Activated naive CD4-positive, alpha-beta T cell (primary cell): ENCODE measurements at places on chromosomes 3 and 15.

- DNase-seq, result no peak
Observed at GRCh38 chr15:69579950-69580618, 127.5 kb downstream of the RPLP1 start.

DNA sequence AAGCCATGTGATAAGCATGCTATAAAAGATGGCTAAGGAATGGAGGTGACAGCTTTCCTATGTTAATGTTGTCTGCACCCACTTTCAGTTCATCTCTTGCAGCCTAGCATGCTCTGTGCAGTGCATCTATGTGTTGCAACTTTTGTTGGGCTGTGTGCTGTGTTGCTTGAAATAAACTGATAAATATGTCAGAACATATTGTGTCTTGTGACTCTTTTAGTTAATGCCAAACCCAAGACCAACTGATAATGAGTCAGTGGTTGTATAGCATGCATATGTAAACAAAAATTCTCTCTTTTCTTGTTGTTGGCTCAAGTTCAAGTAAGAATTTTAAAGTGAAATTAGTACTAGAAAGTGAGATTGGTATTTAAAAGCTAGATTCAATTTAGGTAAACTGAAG, 37.0 kb upstream of the SCN10A start:
- DNase-seq, result no peak

DNA sequence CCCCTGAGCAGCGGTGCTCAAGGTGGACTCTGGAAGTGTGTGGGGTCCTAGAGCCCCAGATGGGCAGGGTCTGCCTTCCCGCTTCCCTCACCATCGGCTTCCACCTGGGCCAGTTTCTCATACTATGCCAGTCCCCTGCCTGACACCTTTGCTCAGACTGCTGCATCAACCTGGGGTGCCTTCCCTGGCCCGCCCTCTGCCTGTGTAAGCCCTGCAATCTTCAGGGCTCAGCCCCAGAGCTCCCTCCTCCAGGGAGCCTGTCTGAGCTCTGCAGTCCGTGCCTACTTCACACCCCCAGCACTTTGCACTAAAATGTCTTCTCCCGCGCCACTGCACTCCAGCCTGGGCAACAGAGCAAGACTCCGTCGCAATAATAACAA, 13.1 kb downstream of the CSK start:
- no peak for DNase-seq

DNA sequence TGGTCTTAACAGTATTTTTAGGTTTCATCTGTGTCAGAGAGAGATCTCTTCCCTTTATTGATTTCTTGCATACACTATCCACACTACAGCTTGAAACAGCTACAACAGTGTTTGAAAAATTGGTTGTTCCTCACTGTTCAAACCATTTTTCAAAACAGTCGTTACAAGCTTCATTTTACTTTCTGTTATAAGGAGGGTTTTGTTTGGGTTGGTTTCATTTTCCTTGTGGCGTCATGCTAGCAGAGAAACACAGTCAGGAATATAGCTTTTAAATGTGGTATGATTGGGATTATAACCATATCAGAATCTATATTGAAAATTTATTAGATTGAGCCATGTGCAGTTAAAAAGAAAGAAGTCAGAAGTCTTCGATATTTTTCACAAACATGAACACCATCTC, 400.6 kb downstream of the ZBTB20 start:
- DNase-seq, result no peak

- DNase-seq, result no peak
Observed at GRCh38 chr15:90895571-90896117, 7.5 kb upstream of the MAN2A2 start.

- no peak for DNase-seq
Observed at GRCh38 chr3:145333931-145334330, 827.1 kb downstream of the PLOD2 start.

DNA sequence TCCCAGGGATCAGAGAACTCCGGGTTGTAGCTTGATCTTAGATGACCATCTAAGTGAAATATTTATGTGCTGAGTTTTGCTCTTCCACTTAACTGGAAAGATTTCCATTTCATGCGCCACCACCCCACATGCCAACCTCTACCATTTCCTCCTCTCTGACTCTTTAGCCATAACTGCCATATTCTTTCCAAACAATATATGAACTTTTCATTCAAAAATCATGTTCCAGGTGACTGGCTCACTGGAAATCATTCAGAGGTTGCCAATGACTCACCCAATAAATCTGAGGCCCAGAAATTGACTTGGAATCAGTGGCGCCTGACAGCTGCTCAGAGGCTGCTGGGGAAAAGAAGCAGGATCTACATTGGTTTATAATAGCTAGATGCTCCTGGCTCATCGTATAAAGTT, 31.6 kb upstream of the FAM174B start:
- DNase-seq, result no peak

- DNase-seq, result no peak
Observed at GRCh38 chr3:42507252-42507651, 4.8 kb downstream of the VIPR1 start.

DNA sequence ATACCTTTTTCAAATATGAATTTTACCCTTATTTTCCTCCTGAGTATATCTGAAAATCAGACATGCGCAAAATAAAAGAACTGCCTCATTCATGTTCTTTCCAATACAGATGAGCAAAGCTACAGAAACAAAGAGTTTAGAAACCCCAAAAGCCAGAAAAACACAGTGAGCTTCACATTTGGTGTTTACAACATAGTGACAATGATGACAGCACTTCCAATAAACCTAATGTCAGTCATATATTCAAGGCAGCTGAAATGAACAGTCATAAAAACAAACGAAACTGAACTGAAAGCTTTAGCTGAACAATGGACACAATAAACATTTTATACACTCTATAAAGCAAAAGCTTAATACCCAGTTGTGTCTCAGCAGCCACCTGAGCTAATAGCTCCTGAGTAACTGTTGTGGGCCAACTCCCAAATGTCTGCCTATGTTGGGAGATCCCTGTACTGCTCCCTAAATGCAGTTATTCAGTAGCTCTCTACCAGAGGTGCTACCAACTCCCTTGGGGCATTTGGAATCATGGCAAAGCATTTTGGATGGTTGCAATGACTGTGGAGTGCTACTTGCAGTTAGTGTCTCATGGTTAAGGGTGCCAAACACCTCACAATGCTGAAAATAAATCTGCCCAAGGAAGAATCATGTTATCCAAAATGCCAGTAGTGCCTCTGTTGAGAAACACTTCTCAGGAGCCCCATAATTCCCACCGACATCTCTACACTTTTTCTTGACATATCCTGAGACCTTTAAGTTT, 131.5 kb downstream of the TGFBR2 start:
- no peak for DNase-seq

GRCh38 chr15:98900356-98900755, 107.2 kb downstream of the PGPEP1L start:
- DNase-seq, result no peak

DNA sequence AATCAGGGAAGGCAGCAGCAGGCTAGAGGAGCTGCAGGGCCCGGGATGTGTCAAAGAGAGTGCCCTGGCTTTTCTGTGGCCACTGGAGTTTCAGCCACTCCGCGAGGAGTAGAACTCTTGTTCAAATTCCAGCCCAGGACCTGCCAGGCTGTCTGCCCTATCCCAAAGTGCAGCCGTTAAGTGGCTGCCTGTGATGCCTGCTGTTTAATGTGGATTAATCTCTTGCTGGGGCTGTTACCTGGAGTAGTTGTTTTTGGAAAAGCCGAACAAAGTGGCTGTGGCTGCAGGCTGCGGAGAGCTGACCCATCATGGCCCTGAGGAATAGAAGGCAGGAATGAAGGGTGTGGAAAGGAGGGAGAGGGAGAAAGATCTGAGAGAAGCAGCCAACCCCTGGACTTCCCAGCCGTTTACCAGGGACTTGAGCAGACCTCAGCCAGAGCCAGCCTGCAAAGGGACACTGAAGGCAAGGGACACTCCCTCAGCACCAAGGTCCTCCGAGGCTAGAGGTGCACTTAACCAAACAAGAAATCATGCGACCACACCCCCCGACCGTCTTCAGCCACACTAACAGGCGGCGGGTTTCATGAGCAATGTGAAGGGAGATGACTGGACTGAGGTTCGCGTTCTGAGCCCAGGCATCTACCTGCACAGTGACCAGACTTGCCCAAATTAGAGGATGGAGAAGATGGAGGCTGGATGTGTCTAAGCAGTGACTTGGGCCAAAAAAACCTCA, 4.7 kb downstream of the CDAN1 start:
- DNase-seq, result no peak

DNA sequence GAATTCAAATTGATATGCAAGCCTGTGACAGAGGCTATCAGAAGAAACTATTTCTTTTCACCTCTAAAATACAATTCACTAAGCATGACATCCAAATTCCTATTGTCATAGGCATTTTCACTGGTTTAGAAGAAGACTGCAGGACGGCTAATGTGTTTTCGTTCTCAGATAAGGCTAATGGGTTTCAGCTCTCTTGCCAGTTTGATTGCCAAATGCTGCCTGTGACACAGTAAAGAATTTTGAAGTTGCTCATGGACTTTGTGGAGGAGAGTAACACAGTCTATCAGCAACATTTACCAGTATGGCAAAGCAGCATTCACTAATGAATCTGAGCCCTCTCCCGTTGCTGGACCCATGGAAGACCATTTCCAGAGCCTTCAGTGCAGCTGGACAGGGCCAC, 948.1 kb downstream of the FHIT start:
- no peak for DNase-seq

DNA sequence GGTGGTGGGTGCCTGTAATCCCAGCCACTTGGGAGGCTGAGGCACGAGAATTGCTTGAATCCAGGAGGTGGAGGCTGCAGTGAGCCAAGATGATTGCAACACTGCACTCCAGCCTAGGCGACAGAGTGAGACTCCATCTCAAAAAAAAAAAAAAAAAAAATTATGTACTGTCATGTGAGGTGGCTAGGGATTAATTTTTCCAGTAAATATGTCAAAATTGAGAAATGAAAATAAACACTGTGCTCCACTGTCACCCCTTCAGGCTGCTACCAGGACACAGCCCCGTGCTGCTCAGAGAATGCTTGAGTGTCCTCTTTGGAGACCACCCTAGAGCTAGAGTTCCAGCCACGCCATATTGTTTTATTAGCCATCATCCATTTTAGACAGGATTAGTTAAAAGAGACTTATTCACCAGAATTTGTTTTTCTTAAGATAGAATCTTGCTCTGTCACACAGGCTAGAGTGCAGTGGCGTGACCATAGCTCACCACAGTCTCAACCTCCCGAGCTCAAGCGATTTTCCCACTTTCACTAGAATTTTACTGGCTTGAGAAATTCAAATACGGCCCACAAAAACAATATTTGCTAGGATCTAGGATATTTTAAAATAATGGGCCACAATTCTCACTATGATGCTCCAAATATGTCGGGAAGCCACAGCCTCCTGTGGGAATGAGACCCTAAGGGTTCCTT, 642 bp downstream of the CD80 start:
- DNase-seq, result no peak

- no peak for DNase-seq
Observed at GRCh38 chr15:78007211-78007931, 70.1 kb downstream of the TBC1D2B start.
